ENCODE measurements at places on chromosomes 3 and 15. TPM values are rescaled to one million over a fixed set of nuclear protein-coding genes. Genes with fewer than 3 reads are reported as not detected.

- H3K4me3 ChIP-seq: no peak overlapping the region
- H3K27me3 ChIP-seq: no peaks in the 10 kb centered on the region
- H3K36me3 ChIP-seq: no peaks in the 10 kb centered on the region
Observed at GRCh38 chr15:42628761-42629160, 53.4 kb downstream of the STARD9 start.

GRCh38 chr3:60456180-60456579 lies 795.1 kb downstream of the FHIT start:
- H3K27ac ChIP-seq: no peak overlapping the region
- H3K36me3 ChIP-seq: no peaks in the 10 kb centered on the region
- no peaks in the 10 kb centered on the region for H3K4me1 ChIP-seq
- no peak overlapping the region for H3K4me3 ChIP-seq

DNA sequence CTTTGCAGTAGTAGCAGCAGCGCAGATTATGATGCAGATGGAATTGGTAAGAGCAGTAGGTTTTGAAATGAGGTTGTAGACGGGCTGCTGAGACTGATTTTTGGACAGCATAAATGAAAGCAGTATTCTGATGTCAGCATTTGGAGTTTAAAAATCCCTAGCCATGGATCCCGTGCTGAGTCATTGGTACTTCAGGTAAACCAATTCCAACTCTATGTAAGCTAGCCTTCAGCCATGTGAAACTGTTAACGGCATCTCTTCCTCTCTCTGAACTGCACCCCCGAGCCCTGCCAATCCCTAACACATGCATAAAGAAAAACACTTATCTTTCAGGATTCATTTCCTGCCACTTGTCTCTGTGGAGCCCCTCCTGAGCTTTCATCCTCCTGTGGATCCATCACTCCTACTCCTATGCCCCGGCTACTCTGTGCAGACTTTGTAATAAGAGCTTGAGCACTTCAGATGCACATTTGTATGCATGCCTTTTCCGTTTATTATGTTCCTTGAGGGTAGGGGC lies 119.0 kb downstream of the AKAP13 start:
- no peak overlapping the region for H3K27ac ChIP-seq
- no peaks in the 10 kb centered on the region for H3K27me3 ChIP-seq
- peaks cover 38% of the 10 kb centered on the region for H3K4me1 ChIP-seq
- no peaks in the 10 kb centered on the region for H3K36me3 ChIP-seq
- DNase-seq: no peak

Gene UBAP1L
- total RNA-seq: 1.1 TPM

DNA sequence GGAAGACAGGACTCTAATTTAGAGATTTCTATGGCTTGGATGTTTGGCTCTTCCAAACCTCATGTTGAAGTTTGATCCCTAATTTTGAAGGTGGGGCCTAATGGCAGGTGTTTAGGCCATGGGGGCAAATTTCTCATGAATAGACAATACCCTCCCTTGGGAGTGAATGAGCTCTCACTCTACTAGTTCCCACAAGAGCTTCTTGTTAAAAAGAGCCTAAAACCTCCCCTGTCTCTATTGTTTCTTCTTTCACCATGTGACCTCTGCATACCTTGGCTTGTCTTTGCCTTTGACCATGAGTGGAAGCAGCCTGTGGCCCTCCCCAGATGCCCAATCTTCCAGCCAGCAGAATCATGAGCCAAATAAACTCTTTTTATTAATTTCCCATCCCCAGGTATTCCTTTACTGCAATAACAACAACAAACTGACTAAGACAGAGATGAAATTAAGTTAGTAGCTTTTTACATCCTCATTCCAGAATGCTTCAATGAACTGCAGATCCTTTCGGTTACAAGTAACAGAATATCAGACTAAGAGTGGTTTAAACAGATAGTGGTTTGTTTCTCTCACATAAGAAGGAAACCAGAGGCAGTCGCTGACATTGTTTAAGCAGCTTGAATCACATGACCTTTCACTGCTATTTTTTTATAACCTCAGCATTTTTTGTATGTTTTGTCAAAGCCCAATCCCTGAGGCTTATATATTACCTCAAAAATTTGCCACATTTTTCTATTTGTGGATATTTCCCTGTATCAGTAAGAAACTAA lies 1013.3 kb upstream of the SEMA6D start:
- no peak overlapping the region for H3K27ac ChIP-seq
- no peak for DNase-seq
- H3K4me3 ChIP-seq: no peak overlapping the region
- no peaks in the 10 kb centered on the region for H3K36me3 ChIP-seq

DNA sequence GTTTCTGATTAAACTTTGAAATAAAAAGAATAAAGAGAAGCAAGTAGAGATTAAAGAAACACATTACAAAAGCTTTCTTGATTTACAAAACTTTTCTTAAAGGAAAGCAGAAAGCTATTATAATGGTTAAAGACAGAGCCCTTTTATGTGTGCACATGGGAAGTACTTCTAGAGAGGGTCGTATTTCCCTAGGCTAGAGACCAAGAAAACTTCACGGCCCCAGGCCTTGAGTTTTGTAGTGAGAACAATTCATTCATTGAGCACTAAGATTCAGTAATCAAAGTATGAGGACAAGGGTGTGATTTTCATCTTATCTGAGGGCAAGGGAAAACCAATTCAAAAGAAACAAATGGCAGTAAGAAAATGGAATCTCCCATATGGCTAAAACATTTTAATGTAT lies 854.1 kb downstream of the ROBO1 start:
- H3K36me3 ChIP-seq: no peaks in the 10 kb centered on the region
- H3K27ac ChIP-seq: no peak overlapping the region
- H3K27me3 ChIP-seq: no peaks in the 10 kb centered on the region
- H3K4me3 ChIP-seq: no peak overlapping the region
- no peaks in the 10 kb centered on the region for H3K4me1 ChIP-seq
- DNase-seq: no peak

DNA sequence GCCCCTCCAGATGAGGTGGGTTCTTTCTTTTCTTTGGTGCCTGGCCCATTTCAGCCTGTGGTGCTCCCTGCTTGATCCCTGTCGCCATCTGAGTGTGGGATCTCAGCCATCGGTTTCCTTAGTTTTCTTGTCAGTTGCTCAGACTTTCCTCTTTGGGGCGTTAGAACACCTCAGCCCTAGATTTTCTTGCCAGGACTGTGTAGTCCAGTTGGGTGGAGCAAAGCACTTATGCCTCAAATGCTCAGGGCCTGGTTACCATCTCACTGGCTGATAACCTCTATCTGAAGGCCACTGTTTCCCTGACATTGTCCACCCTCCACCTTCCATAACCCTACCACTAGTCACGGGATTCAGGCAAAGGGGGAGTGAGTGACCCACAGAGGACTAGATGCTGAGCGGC lies 208.7 kb upstream of the BHLHE40 start:
- H3K4me3 ChIP-seq: no peak overlapping the region
- H3K36me3 ChIP-seq: no peaks in the 10 kb centered on the region
- no peaks in the 10 kb centered on the region for H3K27me3 ChIP-seq
- H3K4me1 ChIP-seq: peaks cover 28% of the 10 kb centered on the region

Gene IFT122
- total RNA-seq: 6.4 TPM

DNA sequence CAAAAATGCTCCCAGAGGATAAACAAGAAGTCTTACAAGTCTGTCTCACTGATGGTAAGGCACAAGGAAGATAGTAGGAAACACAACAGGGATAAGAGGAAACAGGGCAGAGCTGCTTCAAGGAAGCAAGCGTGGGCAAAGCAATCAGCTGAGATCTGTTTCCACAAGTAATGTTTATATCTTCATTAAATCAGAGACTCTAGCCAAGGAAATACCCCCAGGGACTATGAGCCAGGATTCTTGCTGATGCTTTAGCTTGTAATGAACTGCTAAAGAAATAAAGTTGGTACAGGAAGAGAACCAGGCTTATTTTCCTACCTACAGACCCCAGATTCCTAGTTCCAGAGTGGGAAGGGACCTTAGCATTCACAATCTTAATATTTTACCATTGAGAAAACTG lies 112.7 kb upstream of the C3orf80 start:
- DNase-seq: no peak
- H3K27ac ChIP-seq: no peak overlapping the region
- no peaks in the 10 kb centered on the region for H3K4me1 ChIP-seq
- H3K27me3 ChIP-seq: no peaks in the 10 kb centered on the region
- H3K36me3 ChIP-seq: no peaks in the 10 kb centered on the region
- H3K4me3 ChIP-seq: no peak overlapping the region

DNA sequence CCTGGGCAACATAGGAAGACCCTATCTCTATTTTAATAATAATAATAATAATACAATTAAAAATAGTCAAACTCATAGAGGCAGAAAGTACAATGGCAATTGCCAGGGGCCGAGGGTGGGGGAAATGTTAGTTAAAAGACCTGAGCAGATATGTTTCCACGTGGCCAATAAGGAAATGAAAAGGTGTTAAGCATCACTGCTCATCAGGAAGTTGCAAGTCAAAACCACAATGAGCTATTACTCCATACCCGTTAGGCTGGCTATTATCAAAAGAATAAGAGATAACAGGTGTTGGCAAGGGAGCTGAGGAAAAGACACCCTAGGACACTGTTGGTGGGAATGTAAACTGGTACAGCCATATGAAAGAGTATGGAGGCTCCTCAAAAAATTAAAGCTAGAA lies 60.4 kb upstream of the PRSS50 start:
- H3K27ac ChIP-seq: no peak overlapping the region
- H3K4me1 ChIP-seq: no peaks in the 10 kb centered on the region
- H3K27me3 ChIP-seq: no peaks in the 10 kb centered on the region
- no peak overlapping the region for H3K4me3 ChIP-seq

Gene ATP2B2
- 6.5 TPM for total RNA-seq

Gene HDAC11
- 16.5 TPM for total RNA-seq

DNA sequence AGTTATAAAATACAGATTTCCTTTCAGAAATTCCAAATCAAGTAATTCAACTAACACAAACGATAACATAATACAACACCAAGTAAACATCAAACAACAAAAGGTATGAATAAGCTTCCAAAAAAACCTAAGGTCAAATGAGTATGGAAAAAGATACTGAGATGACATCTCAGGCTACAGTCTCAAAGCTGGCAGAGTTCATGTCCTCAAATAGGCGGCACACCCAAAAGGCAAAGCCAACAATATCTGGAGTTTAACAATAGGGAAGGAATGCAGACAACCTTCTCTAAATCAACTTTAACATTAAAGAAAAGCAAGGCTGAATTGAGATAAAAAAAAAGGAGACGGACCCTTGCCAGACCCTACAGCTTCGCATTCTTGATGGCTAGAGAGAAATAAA lies 346.6 kb downstream of the RSL24D1 start:
- H3K27me3 ChIP-seq: no peaks in the 10 kb centered on the region
- H3K4me3 ChIP-seq: no peak overlapping the region
- no peak for DNase-seq
- no peaks in the 10 kb centered on the region for H3K4me1 ChIP-seq
- no peak overlapping the region for H3K27ac ChIP-seq

All from psoas muscle (tissue), 8 donors.